T-helper 17 cell (primary cell): ENCODE measurements at places on chromosomes 1 and 21. TPM values are rescaled to one million over a fixed set of nuclear protein-coding genes. Genes with fewer than 3 reads are reported as not detected.

DNA sequence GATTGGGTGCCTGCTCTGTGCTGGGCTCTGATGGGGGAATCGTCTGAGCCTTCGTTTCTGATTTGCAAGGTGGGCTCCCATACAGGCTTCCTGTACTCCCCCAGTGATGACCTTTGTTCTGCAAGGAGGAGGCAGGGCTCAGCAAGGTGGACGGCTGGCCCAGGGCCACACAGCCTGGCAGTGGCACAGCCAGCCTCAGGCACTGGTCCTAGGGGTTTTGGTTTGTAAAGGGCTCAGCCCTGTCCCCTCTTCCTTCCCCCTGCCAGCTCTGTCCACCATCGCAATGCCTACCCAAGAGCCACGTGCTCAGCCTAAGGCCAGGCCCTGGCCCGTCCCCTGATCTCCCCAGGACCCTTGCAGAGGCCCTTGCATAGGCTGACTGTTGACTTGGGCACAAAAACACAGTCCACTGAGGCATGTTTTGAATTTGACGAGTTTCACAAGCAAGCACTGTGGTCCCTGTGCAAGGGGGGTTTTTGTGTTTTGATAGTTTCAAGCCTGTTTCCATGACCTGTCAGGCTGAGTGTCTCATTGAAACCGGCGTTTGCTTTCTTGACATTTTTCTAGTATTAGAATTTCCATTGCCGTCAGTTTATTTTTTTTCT, 39.5 kb upstream of the TNFRSF1B start:
- H3K4me1 ChIP-seq = peaks cover 33% of the 10 kb centered on the region
- H3K27me3 ChIP-seq = no peaks in the 10 kb centered on the region
- DNase-seq = no peak
- no peaks in the 10 kb centered on the region for H3K36me3 ChIP-seq

- H3K4me3 ChIP-seq = peak overlapping the region; percentile 85
- peaks cover 7% of the 10 kb centered on the region for H3K36me3 ChIP-seq
- H3K27me3 ChIP-seq = no peaks in the 10 kb centered on the region
- H3K4me1 ChIP-seq = peaks cover 72% of the 10 kb centered on the region
- no peak for DNase-seq
Observed at GRCh38 chr1:226725897-226726267, 13.2 kb downstream of the ITPKB start.

ITLN2 gene
- total RNA-seq = not detected

PLD5 gene
- total RNA-seq = not detected

DNA sequence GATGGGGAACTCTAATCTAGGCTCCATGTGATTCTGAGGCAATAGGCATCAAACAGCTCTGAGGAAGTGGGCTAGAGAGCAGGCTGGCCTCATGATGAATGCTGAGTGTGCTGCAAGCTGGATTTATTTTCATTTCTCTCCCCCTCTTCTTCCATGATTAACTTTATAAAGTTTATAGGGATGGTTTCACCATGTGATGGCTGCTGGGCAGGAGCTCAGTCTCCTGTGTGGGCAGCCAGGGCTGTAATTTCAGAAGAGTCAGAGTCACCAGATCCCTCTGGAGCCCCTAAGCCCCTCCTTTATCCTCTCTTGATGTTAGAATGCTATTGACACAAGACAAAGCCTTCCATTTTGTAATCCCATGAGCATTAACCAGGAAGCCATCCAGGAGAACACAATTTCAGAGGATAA, 143.6 kb downstream of the CNIH3 start:
- no peak overlapping the region for H3K4me3 ChIP-seq
- no peaks in the 10 kb centered on the region for H3K4me1 ChIP-seq
- peaks cover 26% of the 10 kb centered on the region for H3K27me3 ChIP-seq
- DNase-seq = no peak

RPTN gene
- total RNA-seq = not detected

S100A14 gene
- total RNA-seq = not detected

DNA sequence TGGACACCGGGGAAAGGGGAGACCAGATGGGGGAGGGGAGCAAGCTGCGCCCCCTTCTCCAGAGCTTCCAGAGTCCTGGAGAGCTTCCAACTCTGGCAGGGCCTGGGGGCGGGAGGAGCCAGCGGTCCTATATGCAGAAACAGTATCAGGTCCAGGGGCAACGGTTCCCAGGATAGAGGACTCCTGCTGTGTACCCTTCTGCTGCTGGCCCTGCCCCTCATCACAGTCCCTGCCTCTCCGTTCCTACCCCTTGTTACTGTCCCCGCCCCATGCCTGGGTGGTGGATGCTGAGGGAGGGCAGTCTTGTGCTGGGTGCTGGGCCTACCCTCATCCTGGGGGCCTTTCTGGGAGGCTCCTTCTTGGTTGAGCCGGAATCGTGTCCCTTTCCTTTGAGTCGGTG, 19.2 kb upstream of the PEX10 start:
- H3K27ac ChIP-seq = no peak overlapping the region
- no peak overlapping the region for H3K4me3 ChIP-seq
- H3K36me3 ChIP-seq = no peaks in the 10 kb centered on the region

RGS13 gene
- total RNA-seq = 0.26 TPM

ADCY10 gene
- total RNA-seq = 1.4 TPM

XCL1 gene
- total RNA-seq = not detected

- H3K4me1 ChIP-seq = no peaks in the 10 kb centered on the region
- H3K4me3 ChIP-seq = no peak overlapping the region
- no peak overlapping the region for H3K27ac ChIP-seq
- H3K27me3 ChIP-seq = no peaks in the 10 kb centered on the region
Observed at GRCh38 chr21:20207335-20207734, 790.9 kb upstream of the NCAM2 start.

DNA sequence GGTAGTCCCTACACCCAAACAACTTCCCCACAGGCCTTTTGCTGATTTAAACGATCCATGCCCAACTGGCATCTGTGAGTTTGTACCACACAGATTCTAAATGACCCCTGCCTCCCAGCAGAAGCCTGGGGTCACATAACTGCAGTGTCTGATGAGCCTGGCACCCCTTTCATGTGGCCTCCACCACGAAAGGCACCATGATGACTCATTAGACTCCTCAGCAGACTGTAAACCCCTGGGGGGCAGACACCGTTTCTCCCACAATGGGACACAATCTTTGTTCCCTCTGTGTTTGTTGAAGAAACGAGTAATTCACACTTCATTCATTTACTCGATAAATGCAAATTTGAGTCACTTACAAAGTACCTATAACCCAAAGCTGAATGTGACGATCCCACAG, 81.6 kb downstream of the CCDC185 start:
- H3K4me1 ChIP-seq = peaks cover 10% of the 10 kb centered on the region
- H3K27me3 ChIP-seq = peaks cover 46% of the 10 kb centered on the region
- no peak overlapping the region for H3K4me3 ChIP-seq
- no peak for DNase-seq
- H3K27ac ChIP-seq = no peak overlapping the region
- no peaks in the 10 kb centered on the region for H3K36me3 ChIP-seq

GRCh38 chr1:148388260-148389026, 94.7 kb downstream of the PPIAL4G start:
- peak overlapping the region; percentile 93 for H3K4me3 ChIP-seq
- no peaks in the 10 kb centered on the region for H3K36me3 ChIP-seq
- DNase-seq = peak; percentile 67
- peaks cover 29% of the 10 kb centered on the region for H3K4me1 ChIP-seq
- H3K27me3 ChIP-seq = no peaks in the 10 kb centered on the region

- H3K27ac ChIP-seq = no peak overlapping the region
- no peaks in the 10 kb centered on the region for H3K4me1 ChIP-seq
- no peak overlapping the region for H3K4me3 ChIP-seq
- no peaks in the 10 kb centered on the region for H3K36me3 ChIP-seq
- DNase-seq = no peak
- no peaks in the 10 kb centered on the region for H3K27me3 ChIP-seq
Observed at GRCh38 chr1:196115646-196116045, 492.6 kb downstream of the KCNT2 start.

DNA sequence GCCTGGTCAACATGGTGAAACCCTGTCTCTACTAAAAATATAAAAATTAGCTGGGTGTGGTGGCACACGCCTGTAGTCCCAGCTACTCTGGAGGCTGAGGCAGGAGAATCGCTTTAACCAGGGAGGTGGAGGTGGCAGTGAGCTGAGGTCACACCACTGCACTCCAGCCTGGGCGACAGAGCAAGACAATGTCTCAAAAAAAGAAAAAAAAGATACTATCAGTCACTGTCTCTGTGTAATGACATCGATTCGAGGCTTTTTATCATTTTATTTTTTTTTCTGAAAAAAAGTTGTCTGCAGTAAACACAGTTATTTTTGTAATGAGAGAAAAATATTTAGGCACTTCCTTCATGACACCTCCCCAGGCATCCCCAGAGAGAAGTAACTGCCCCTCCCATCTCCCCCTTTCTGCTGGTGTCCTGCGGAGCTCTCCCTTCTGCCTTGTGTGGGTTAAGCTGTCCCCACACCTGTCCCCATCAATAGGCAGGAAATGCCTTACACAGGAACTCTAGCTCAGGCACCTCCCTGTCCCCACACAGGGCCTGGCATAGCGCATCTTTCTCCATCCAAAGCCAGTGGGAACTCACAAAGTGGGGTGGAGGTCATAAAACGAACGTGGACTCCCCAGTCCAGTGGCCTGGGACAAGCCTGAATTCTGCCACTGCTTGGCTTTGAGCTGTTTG, 132.0 kb downstream of the SYF2 start:
- peaks cover 15% of the 10 kb centered on the region for H3K27me3 ChIP-seq
- peaks cover 36% of the 10 kb centered on the region for H3K4me1 ChIP-seq
- peak overlapping the region; percentile 73 for H3K27ac ChIP-seq
- H3K36me3 ChIP-seq = no peaks in the 10 kb centered on the region
- no peak overlapping the region for H3K4me3 ChIP-seq

DNA sequence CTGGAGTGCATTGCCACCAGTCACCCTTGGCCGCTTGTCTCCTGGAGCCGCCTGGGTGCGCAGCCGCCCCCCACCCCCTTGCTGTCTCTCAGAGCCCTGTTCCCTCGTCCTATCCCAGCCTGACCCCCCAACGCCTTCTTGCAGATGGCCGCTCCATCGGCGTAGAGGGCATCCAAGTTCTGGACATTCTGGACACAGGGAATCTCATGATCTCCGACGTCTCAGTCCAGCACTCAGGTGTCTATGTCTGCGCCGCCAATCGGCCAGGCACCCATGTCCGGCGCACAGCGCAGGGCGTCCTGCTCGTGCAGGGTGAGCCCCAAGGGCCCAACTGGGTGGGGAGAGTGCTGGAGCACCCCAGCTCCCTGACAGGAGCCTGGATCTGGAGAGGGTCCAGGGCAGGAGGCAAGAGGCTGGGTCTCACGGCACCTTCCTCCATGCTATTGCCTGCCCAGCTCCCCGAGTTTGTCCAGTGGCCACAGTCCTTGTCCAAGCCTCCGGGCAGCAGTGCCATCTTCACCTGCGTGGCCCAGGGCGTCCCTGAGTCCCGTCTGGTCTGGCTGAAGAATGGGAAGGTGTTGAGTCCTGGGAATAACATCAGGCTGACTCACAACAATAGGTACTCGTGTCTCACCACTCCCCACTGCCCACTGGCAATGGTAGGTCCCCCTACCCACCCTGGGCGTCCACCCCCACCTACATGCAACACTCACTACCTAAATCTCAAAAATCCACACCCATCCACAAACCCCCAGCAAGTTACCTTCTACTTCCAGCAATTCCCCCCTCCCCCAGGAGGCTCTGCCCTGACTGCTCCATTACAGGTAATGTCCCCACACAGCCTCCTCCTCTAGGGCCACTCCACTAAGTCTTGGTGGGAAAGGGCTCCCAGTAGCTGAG, 24.6 kb downstream of the SLC27A3 start:
- H3K27me3 ChIP-seq = no peaks in the 10 kb centered on the region
- peak overlapping the region; percentile 14 for H3K27ac ChIP-seq
- H3K4me1 ChIP-seq = peaks cover 16% of the 10 kb centered on the region

DNA sequence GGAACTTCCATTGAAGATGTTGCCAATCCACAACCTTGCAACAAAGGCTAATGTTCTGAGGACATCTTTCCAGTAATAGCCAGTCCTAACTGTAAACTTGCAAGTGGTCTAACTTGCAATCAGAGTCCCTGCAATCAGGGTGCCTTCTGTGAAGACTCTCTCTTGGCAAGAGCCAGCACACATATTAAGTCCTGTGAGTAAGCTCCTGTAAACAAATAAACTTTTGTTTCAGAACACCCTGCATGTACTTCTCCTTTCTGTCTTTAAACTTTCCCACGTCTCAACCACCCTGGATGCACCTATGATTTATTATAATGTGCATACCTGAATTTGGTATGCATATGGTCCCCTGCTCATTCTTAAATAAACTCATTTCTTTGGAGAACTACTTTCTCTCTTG, 9.1 kb downstream of the GBP7 start:
- no peaks in the 10 kb centered on the region for H3K4me1 ChIP-seq
- no peak overlapping the region for H3K4me3 ChIP-seq
- no peak overlapping the region for H3K27ac ChIP-seq
- no peak for DNase-seq
- H3K27me3 ChIP-seq = no peaks in the 10 kb centered on the region
- peaks cover 2% of the 10 kb centered on the region for H3K36me3 ChIP-seq

GRCh38 chr1:229164836-229165735, 105.8 kb upstream of the RAB4A start:
- no peak for DNase-seq
- peaks cover 19% of the 10 kb centered on the region for H3K27me3 ChIP-seq

IFI44 gene
- total RNA-seq = 89.4 TPM

GRCh38 chr1:36851087-36851486, 183.2 kb downstream of the GRIK3 start:
- no peaks in the 10 kb centered on the region for H3K36me3 ChIP-seq
- H3K4me3 ChIP-seq = no peak overlapping the region
- DNase-seq = no peak

MYBPH gene
- not detected for total RNA-seq

GRCh38 chr1:2639203-2639602, 6.4 kb upstream of the MMEL1 start:
- H3K27me3 ChIP-seq = no peaks in the 10 kb centered on the region
- H3K36me3 ChIP-seq = no peaks in the 10 kb centered on the region
- DNase-seq = no peak
- H3K27ac ChIP-seq = no peak overlapping the region
- H3K4me1 ChIP-seq = peaks cover 14% of the 10 kb centered on the region

DNA sequence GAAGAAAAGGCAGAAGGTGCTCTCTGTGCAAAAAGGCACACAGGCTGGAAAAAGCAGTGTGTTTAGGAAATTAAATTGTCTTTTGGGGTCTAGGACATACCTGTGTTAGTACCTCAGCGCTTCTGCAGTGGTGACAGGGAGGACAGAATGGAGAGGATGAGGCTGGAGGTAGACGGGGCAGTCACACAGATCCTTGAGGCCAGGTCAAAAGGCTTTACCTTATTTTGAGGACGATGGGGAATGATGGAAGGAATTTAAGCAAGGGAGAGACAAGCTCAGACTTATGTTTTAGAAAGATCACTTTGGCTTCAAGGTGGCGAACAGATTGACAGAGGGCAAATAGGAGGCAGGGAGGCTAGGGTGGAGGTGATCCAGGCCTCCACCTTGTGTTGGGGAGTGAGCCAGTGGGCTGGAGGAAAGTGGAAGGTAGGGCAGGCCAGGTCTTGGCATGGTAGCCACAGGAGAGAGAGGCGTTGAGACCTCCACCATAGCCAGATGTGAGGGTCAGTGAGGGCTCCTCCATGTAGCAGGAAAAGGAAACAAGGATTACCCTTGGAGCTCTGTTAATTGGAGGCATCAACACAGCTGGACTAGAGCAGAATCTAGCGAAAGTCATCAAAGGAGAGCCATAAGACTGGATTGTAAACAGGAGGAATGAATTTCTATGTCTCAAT, 4.2 kb downstream of the CYP4B1 start:
- H3K4me3 ChIP-seq = no peak overlapping the region
- peaks cover 4% of the 10 kb centered on the region for H3K36me3 ChIP-seq
- H3K27me3 ChIP-seq = peaks cover 18% of the 10 kb centered on the region
- DNase-seq = no peak
- no peak overlapping the region for H3K27ac ChIP-seq
- H3K4me1 ChIP-seq = no peaks in the 10 kb centered on the region
